Fibroblast of skin of abdomen (primary cell): ENCODE measurements at places on chromosomes 4 and X.

- DNase-seq, result no peak
Observed at GRCh38 chr4:165234766-165235165, 27.4 kb downstream of the KLHL2 start.

GRCh38 chr4:105196523-105197145 lies 50.0 kb downstream of the TET2 start:
- DNase-seq, result no peak

- no peak for DNase-seq
Observed at GRCh38 chrX:68677998-68678397, 30.5 kb downstream of the STARD8 start.

DNA sequence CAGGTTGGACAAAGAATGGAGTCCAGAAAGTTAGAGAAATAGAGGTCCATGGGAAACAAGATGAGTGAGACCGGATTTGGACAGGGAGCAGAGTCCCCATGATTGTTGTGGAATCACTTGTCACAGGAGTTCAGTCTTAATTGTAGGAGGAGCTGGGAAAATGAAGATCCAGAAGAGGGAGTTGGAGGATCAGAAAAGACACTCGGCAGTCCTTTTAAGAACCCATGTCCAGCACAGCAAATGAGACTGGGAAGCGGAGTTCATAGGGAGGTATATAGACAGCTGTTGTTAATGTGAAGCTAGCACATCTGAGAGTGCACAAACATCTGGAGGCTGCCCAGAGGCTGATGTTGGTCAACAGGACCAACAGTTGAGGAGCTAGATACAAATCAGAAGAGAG lies 111.4 kb upstream of the RXFP1 start:
- DNase-seq, result no peak

DNA sequence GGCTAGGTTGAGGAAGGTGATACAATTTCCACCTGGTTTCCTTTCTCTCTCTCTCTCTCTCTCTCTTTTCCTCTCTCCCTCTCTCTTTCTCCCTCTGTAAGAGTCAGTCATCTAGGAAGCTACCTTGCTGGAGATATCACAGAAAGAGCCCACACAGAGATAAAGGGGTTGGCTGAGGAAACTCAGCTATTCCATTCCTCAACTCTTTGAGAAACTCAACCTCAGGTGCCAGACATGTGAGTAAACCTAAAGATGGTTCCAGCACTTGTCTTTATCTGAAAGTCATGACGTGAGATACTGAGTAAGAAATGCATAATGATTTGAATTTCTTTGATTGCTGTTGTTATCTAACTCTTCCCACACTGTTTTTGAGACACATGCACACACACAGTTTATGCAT lies 564.0 kb downstream of the SPOCK3 start:
- DNase-seq, result no peak

GRCh38 chr4:94758141-94758699 lies 465 bp downstream of the BMPR1B start:
- peak; percentile 48 for DNase-seq

DNA sequence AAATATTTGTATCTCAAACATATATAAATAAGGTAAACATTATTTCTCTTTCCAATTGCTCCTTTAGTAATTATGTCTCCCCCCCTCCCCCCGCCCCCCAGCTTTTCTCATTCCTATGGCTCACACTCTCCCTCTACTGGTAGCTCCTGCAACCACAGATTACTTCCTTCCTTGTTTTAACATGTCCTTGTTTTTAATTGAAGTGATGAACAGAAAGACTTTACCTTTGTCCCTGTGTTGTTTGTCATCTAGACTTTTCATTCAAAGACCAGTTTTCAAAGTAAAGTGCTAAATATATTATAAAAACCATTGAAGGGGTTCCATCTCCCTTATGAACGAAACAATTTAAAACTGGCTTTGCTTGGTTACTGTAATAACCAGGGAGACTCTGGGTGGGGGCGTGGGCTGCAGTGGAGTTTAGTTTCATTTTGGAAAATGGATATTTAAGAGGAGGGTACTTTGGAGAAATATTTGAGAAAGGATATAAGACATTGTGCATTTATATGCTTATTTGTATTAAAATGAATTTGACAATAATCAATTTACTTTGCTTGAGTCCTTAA lies 352.9 kb downstream of the RAPGEF2 start:
- peak; percentile 47 for DNase-seq

GRCh38 chr4:47484168-47484567 lies 907 bp upstream of the ATP10D start:
- no peak for DNase-seq
